Fibroblast of pulmonary artery (primary cell): ENCODE measurements at places on chromosomes 4 and X.
A peak's percentile ranks its signal among the peaks of the same experiment; 100 is the strongest.

- DNase-seq, result peak; percentile 7
These were observed 66.7 kb upstream of the NDUFC1 start for GRCh38 chr4:139368998-139369397.

- DNase-seq, result peak; percentile 63
These were observed 2.2 kb downstream of the PLXNB3 start for GRCh38 chrX:153766098-153766817.

- DNase-seq, result no peak
These were observed 6.3 kb downstream of the DCHS2 start for GRCh38 chr4:154485127-154485773.

GRCh38 chr4:88982757-88983156, 74.2 kb downstream of the FAM13A start:
- no peak for DNase-seq

GRCh38 chrX:111095974-111096895, at the start of gene PAK3:
Gene PAK3, plus strand, starts transcription at chrX:111096191. Its CDS starts 26,913 bp downstream, at chrX:111123104.
- peak; percentile 60 for DNase-seq

GRCh38 chr4:122728856-122729255, 3.6 kb upstream of the BBS12 start:
- peak; percentile 35 for DNase-seq
